KBM-7 (cell line): ENCODE measurements at places on chromosomes 4 and X.

GRCh38 chr4:119027811-119028210, 107.8 kb upstream of the MYOZ2 start:
- DNase-seq, result no peak

- DNase-seq, result no peak
Measured at GRCh38 chr4:177109769-177110168, 199.9 kb upstream of the NEIL3 start.

DNA sequence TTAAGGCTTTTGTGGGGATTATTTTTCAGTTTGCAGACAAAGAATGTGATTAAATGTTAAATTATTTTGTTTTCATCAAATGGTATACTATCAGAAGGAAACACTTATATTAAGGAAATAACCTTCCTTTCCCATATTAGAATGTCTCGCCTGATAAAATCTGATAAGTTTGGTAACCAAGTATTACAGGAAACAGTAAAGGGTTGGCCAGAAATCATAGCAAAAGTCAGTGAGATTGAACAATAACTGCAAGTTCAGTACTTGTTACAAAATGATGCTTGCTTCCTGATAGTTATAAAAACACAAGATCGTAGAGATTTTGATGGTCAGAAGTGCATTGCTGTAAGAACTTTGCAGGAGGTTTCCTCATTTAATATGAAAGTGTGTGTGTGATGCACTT, 40.5 kb downstream of the FABP2 start:
- DNase-seq, result no peak

DNA sequence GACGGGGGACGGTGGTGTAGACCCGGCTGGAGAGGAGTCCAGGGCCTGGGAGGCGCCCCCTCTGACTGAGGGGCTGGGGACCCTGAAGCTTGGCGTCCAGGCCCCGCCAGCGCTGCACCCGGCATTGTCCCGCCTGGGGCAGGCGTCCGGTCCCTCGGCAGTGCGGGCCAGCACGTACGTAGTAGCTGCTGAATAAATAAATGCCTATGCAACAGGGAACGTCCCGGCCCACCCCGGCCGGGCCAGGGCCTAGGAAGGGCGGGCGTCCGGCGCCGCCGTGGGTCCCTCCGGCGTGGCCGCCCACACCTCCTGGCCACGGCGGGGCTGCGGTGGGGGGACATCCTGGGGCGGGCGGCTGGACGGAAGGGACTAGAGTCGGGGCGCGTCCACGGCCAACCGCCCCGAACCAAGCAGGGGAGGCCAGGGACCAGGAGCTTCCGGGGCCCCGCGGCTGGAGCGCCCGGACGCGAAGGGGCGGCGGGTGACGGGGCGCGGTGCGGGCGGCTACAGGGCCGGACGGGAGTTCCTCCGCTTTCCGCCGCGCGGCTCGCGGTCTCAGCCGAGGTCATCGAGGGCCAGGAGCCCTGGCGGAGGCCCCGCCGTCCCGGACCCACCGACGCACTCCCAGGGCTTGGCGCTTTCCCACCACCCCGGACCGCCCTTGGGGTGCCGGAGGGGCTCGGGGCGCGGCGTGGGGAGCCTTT, 886 bp upstream of the WWC2 start:
- DNase-seq, result no peak
